ENCODE measurements at places on chromosomes 2 and 18.

DNA sequence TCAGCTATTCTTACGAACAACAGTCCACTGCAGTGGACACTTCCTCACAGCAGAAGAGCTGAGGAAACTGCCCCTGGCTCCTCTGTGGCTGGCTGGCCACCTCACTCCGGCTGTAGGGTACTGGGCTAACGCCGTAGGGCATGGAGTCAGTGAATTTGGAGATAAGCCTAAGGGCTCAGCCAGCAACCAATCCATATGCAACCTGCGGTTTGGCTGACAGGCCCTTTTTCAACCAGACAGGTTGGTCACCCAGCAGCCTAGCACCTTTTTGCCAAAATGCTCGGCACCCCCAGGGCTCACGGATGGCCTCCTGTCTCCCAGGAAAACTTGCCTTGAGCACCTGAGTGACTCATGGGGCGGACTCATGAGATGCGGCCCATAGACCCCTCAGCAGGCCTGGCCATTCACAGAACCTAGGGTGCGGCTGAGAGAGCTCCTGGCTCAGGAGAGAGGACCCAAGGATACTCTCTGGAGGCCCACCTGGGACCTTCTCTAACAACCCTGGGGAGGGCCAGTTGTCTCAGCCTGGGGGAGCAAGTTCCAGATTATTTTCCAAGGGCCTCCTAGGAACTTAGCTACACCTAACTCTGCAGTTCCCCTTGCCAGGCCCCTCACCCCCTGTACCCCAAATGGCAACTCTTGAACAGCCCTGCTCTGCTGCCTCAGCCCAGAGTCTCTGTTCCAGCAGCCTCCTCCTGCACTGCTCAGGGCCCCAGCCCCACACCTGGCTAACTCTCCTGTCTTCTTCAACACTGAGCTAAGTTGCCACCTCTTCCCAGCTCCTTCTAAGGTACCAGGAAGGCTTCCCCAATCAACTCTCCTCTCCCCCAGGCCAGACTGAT is 252.1 kb downstream of the CYP26B1 start:
- no peak for DNase-seq

GRCh38 chr2:39948016-39948719 is 169.1 kb upstream of the THUMPD2 start:
- no peak for DNase-seq

- no peak for DNase-seq
Measured at GRCh38 chr2:85110991-85111560, 22.1 kb upstream of the TCF7L1 start.

GRCh38 chr2:165376571-165376975 is 92.9 kb upstream of the CSRNP3 start:
- no peak for DNase-seq

DNA sequence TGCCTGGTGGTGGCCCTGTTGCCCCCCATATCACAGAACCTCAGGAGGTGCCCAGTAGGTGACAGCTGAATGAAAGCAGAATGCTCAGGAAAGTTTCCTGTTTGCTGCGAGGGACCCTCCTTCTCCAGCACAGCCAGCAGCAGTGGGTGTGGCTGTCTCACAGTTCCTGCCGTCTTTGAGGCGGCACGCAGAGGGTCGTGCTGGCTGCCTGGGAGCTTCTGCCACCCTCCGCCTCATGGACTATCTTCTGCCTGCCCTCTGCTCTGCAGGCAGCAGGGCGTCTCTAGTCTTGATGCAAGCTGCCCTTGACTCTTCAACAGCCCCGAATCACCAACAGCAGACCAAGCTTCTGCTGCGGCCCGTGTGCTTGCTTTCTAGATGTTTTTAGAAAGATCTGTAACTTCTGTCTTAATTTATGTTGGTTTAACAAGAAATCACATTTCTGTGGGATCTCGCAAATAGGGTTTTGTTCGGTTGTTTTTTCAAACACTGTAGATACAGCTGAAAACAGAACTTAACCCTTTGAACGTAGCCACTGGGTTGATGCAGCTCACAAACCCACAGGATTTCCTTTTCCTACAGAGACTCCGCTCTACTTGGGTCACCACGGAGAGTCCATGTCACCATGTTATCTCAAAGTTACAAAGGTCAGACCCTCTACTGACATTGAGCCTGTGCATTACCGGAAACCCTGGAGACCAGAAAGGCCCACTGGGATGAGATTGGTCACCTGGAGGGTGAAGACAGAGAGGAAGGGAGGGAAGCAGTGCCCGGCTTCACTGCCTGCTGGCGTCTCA is 144.9 kb downstream of the ACOXL start:
- DNase-seq = no peak

DNA sequence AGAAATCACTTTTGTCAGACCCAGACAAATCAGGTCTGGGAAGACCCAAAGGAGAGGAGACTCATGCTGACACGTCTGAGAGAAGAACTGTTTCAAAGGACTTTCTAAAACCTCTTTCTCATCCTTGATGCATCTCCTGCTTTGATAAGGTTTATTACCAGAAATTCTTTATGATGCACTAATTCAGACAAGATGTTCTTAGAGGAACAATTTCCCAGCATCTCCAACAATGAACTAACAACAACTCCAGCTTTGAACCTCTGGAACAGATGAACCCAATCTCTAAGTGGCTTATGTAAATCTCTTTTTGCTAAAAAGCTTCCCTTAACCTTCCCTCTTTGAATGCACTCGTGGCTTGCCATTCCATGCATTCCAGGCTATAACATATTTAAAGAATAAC is 15.9 kb upstream of the SERPINB11 start:
- DNase-seq = no peak
